Activated CD4-positive, alpha-beta T cell treated with anti-CD3 and anti-CD28 coated beads, Interleukin-2, Interleukin-4, amounts not matched to agents 100 ng/mL and 50 ng/mL, durations not matched to agents 16 hours and 8 hours (primary cell): ENCODE measurements at places on chromosomes 1 and 21.

GRCh38 chr21:25980710-25981109 lies 189.9 kb downstream of the APP start:
- no peak for DNase-seq

- no peak for DNase-seq
Measured at GRCh38 chr1:246540738-246541491, 25.1 kb downstream of the TFB2M start.

GRCh38 chr1:39890273-39890672 lies 7.0 kb upstream of the TRIT1 start:
- no peak for DNase-seq

- no peak for DNase-seq
Measured at GRCh38 chr1:71944006-71944405, 338.3 kb downstream of the NEGR1 start.

DNA sequence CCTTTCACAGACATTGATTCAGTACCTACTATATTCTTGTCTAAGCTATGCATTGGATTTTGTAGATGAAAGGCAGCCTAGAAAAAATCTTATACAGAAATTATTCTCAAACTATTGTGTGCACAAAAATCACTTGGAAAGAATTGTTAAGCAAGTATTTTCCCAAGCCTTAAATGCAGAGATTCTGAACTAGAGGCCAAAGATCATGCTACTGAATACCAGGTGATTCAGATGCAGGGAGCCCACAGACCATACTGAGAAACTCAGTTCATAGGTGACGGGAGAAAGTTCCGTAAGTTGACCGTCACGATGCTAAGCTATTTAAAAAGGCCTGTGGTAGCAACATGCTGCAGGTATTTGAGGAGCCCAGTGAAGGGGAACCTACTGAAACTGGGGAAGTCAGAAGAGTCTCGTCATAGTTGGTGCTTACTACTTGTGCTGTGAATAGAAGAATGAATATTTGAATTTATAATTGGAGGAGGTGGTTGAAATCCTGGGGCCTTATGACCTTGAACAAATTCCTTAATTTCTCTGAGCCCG lies 150.8 kb downstream of the NFIA start:
- DNase-seq, result no peak

GRCh38 chr1:246269466-246269865 lies 237.6 kb downstream of the SMYD3 start:
- no peak for DNase-seq

- no peak for DNase-seq
Measured at GRCh38 chr1:109918671-109919070, 8.0 kb downstream of the CSF1 start.

GRCh38 chr1:50422675-50422945 lies 633 bp downstream of the DMRTA2 start:
- no peak for DNase-seq

DNA sequence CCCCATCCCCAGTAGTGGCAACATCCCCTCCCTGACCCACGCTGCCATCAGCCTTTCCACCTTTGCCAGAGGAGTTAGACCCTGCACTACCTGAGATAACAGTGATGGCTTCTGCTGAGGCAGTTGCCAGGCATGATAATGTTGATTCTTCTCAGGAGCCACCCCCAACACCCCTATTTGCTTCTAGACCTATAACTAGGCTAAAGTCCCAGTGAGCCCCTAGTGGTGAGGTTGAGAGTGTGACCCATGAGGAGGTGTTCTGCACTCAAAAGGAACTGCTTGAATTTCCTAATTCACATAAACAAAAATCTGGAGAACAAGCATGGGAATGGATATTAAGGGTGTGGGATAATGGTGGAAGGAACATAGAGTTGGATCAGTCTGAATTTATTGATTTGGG lies 159.6 kb upstream of the COL11A1 start:
- DNase-seq, result no peak

DNA sequence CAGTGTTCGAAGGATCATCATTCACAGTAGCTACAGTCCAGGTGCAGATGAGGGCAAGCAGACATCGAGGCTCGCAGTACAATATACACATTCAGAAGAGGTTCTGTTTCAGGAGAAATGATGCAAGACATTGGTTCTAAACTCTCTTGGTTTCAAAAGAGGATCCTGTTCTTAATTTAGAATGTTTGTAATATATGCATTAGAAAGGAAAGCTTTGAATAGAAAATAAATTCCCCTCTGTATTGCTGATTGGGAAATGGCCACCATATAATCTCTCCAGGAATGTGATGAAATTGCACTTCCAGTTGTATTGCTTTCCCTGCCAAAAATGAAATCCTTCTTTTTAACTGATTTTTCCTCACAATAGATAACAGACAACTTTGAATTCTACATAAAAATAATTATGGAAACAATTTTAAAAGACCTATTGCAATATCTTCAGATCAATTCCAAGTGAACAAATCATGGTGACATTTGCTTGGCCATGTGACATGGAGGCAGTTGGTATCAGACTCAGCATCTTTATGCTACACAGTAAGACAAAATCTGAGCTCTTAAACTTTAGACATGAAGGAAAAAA lies 27.6 kb upstream of the SIPA1L2 start:
- no peak for DNase-seq

DNA sequence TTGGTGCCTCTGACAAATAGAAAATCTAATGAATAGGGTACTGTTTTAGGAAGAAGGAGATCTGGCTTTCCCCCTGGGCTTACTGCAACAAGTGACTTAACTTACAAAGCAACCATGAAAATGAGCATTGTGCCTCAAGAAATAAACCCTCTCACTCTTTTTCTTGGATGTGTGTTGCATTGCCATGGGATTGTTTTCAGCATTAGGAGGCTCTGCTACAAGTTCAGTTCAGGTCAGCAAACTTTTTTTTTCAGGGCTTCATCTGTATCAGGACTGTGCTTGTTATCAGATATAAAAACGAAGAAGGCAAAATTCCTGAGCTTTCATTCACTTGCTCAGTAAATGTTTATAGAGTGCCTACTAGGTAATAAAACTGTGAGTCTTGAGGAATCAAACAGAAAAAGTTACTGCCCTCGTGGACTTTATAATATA lies 37.8 kb upstream of the DOCK7 start:
- DNase-seq, result no peak

DNA sequence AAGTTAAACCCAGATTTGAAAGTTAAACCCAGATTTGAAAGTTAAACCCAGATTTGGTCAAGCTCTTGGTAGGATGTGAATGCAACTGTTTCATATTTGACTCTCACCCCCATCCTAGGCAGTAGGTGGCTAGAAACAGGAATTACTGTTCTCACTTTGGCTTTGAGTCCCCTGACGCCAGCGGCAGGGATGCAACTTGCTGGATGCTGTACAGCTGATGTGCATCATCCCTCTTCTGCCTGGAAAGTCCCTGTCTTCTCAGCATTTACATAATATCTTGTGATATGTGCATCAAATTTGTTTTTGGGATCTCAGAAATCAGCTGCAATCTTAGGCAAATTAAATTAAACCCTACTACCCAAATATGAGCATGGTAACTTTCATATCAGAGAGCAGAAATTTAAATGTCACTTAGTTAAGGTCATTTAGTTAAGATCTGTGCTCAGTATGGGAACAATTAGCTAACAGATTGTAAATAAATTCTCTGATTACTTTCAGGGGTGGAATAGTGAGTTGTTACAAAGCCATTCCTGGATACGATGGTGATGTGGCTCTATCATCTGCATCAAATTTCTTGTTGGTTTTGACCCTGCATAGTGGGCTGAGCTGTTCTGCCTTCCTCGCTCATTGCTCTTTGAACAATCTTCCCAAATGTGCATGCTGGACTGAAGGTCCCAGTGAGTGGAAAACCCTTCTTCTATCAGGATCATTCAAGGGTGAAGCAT lies 6.8 kb upstream of the HAO2 start:
- no peak for DNase-seq

DNA sequence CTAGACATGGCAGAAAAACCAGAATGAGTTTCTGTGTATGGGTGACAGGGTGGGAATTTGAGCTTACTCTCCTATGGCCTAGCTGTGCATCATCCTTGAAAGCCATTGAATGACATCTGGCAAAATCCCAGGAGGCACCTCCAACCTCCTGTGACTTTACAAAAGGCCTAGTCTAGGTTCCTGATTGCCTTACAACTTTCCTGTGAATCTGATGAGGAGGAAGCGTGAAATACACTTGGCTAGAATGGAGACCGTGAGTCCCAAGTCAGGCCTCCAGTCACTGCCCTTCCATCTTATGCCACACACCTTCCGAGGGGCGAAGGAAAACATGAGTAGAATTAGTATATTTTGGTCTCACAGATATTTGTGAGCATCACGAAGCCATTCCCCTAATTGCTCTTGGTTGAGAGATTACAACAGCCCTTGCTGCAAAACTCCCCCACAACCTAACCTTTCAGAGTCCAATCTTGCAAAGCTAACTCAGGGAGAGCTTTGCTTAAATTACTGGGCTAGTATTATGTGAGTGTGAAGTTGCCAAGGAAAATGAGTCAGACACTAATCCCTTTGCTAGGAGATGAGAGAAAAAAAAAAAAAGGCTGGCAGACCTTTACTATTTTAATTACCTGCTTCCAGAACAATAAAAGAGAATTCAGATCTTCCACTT lies 36.3 kb upstream of the PAXBP1 start:
- DNase-seq, result no peak

GRCh38 chr1:56850411-56850810 lies 4.2 kb upstream of the C8A start:
- no peak for DNase-seq

- no peak for DNase-seq
Measured at GRCh38 chr21:24204641-24205040, 1402.6 kb downstream of the MRPL39 start.

- DNase-seq, result no peak
Measured at GRCh38 chr21:32046191-32046590, 173.4 kb downstream of the HUNK start.

GRCh38 chr1:109644670-109645069 lies 11.2 kb upstream of the GSTM4 start:
- no peak for DNase-seq

DNA sequence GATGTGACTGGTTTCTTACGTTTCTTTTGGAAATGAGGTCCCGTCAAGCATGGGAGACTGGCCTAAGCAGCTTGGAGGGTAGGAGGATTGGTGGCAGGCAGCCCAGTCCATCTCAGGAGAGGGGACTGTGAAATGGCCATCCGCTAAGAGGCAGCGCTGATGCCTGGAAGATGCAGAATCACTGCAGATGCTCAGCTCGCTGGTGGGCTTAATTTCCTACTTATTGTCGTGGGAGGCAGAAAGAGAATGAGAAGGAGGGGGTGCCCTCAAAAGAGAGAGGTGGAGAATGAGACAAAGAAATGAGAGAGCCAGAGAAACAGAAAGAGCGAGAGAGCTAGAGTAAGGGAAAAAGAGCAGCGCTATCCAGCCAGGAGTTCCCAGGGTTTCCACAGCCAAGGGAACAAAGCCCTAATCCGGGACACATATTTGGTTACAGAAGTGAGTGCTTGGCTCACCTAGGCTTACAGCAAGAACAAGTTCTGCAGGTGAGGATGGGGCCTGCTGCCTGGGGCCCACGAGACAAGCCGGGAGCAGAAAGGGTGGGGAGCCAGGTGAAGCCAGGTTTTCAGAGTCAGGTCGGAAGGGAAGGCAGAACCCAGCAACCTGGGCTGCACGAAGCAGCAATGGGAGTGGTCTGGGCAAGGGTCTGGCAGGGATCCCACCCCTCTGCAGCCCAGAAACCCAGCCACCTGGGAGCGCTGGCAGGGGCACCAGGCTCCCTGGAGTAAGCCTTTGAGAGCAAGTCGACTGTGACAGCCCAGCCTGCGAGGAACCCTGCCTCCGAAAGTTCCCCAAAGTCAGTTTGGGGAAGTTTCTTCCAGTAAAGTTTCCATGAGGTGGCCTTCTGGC lies 5.8 kb downstream of the ECE1 start:
- no peak for DNase-seq

DNA sequence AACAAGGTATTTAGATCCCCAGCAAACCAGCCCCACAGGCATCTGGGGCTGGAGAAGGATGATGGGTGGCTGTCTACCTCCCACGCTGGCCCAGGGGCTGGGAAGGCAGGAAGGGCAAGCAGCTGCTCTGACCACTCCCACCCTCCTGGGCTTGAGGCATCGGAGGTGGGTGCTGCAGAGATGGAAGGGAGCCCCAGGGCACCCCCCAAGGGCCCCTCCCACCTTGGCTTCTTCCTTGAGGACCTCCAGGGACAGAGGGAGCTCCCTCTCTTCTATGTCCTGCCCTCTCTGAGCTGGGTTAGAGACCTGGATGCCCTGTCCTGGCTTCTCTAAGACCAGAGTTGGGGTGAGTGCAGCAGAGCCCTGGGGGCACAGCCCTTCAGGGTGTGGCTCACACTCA lies 3.1 kb downstream of the CD52 start:
- DNase-seq, result no peak

- DNase-seq, result no peak
Measured at GRCh38 chr1:17741052-17741451, 14.1 kb upstream of the ACTL8 start.

GRCh38 chr1:5978452-5978851 lies 13.8 kb downstream of the NPHP4 start:
- DNase-seq, result no peak

DNA sequence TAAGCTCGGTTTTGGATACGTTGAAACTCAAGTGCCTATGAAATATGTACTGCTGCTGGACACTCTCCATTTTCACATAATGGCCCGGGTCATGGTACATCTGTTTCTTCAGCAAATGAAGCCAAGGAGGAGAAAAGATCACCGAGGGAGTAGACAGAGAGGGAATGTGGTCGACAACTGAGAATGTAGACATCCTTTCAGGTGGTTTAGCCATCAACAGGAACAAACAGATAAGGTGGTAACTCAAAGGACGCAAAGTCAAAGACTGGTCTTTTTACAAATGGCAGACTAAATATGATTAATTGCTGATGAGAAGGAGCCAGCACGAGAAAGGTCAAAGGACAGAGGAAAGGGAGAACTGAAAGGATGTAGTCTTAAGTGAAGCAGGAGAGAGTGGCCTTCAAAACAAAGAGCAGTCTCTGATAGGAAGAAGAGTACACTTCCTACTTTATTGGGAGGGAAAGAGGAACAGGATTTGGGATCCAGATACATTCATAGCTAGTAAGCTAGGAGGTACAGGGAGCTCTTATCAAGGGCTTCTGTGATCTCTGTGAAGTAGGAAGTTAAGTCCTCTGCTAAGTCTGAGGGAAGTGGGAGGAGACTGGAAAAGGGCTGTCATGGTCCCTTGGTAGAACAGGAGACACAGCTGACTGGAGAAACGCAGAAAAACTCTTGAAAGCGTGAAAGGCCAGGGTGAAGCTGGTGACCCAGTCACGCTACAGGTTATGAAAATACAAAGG lies 28.3 kb downstream of the NUP133 start:
- no peak for DNase-seq

- DNase-seq, result no peak
Measured at GRCh38 chr1:186113461-186113860, 261.6 kb downstream of the TPR start.

DNA sequence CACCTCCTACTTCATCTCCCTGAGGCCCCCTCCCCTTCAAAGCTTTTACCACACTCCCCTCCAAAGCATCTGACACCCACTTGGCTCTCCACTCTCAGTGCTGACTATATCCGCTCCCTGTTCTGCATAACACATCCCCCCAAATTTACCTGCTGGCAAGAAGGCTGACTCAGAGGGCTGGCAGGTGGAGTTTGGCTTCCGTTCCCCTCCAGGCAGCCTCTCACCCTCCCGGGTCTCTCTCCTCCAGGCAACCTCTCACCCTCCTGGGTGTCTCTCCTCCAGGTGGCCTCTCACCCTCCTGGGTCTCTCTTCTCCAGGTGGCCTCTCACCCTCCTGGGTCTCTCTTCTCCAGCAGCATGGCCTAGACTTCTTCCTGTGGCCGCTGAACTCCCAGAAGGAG lies 562.1 kb downstream of the NPHP4 start:
- DNase-seq, result no peak
